ENCODE measurements at places on chromosomes 11 and 22.
A peak's percentile ranks its signal among the peaks of the same experiment; 100 is the strongest.

- peak; percentile 68 for DNase-seq
Measured at GRCh38 chr11:105071089-105071732, 26.1 kb upstream of the CARD16 start.

DNA sequence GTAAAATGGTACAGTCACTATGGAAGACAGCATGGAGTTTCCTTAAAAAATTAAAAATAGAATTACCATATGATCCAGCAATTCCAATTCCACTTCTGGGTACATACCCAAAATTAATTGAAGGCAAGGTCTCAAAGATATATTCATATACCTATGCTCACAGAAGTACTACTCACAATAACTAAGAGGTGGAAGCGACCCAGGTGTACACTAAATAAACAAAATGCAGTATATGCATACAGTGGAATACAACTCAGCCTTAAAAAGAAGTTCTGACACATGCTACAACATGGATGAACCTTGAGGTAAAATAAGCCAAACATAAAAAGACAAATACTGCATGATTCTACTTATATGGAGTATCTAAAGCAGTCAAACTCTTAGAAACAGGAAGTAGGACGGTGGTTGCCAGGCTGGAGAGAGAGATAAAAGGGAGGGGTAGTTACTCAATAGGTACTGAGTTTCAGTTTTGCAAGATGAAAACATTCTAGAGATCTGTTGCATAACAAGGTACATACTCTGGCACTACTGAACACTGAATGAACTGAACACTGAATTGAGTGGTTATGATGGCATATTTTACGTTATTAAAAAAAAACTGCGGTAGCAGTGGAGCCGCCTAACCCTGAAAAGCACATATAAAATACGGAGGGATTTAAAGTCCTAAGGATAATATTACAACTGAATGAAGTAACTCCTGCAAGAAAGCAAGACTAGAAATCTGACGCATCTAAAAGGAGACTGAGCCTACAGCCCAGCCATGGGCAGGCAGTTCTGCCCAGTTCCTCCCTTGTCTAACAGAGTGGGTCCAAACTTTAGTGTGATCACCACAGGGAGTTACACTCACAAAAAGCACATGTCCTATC, 12.8 kb downstream of the DGCR2 start:
- peak; percentile 95 for DNase-seq

- no peak for DNase-seq
Measured at GRCh38 chr11:91641153-91641552, 583.5 kb upstream of the FAT3 start.

DNA sequence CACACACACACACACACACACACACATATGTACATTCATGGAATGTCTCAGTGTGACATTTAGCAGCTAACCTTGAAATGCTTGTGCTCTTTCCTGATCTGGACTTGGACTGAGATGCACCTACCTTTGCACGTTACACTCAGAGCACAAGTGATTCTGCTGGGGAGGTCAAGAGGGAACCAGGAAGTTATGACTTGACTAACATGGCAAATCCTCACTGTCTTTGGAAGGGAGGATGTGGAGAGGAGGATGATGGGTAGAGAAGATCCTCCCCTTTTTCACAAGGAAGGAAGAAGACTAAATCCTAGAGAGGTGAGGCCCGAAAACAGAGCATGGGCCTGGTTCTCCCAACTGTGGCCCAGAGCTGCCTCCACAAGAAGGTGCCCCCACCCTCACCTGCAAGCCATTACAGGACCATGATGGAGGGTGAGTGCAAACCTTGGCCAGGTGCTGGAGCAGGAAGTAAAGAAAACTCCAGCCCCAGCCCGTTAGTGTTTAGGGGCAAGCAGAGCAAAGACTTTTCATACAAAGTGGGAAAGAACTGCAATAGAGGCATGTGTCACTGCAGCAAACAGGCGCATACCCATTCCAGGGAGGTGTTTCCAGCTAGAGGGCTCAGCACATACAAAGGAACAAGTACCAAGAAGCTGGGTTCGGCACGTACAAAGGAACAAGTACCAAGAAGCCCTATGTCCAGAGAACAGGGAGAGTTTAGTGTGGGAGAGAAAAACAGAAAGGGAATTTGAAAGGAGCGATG, 26.4 kb downstream of the SCN4B start:
- no peak for DNase-seq

GRCh38 chr22:47030881-47031627, 268.6 kb downstream of the TBC1D22A start:
- no peak for DNase-seq

DNA sequence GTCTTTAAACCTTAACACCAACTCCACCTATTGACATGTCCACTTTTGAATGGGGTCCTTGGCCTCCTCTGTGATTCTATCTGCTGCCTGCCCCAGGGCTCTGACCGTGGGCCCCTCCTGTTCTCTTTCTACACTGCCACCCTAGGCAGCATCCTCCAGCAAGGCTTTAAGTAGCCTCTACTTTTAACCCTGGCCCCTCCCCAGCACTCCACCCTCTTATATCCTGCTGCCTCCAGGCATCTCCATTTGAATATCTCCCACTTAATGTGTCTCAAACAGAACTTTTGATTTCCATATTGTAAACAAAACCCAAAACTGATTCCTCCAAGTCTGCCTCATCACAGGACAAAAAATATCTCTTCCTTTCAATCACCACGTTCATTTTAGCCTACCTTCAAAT, 90.5 kb upstream of the ARHGAP32 start:
- no peak for DNase-seq

DNA sequence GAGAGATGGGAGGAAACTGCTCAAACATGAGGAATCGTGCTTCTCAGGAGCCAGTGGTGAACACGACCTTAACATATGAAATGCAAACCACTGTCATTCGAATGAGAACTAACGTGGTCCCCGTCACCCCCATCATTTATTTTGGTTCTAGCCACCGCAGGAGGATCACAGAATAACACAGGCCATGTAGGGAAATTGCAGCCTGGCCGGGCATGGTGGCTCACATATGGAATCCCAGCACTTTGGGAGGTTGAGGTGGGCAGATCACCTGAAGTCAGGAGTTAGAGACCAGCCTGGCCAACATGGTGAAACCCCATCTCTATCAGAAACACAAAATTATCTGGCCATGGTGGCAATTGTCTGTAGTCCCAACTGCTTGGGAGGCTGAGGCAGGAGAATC, 27.1 kb downstream of the KRTAP5-5 start:
- no peak for DNase-seq

- DNase-seq: no peak
Measured at GRCh38 chr11:121523581-121524232, 70.9 kb upstream of the SORL1-AS1 start.

- DNase-seq: no peak
Measured at GRCh38 chr11:959608-960007, 33.9 kb downstream of the AP2A2 start.

- no peak for DNase-seq
Measured at GRCh38 chr22:50710221-50710620, 27.8 kb upstream of the ACR start.
